HEK293T (cell line): ENCODE measurements at places on chromosomes 2 and 18.
A peak's percentile ranks its signal among the peaks of the same experiment; 100 is the strongest.

DNA sequence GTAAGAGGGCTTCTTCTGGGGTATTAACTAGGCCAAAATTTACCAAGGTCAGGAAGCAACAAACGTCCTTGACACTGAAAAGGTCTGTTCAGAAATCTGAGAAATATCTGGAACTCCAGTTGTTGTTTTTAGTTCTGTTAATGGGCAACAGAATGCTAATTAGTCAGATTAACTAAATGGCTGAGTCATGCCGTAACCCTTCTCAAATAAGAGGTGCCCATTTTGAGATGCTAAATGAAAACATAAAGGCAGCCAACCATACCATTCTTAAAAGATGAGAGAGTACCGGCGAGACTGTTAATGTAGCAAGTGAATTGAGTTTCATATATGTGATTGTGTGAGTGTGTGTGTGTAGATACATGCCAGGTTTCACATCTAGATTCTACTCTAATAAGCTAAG, 147.9 kb upstream of the GAREM1 start:
- no peak for DNase-seq

DNA sequence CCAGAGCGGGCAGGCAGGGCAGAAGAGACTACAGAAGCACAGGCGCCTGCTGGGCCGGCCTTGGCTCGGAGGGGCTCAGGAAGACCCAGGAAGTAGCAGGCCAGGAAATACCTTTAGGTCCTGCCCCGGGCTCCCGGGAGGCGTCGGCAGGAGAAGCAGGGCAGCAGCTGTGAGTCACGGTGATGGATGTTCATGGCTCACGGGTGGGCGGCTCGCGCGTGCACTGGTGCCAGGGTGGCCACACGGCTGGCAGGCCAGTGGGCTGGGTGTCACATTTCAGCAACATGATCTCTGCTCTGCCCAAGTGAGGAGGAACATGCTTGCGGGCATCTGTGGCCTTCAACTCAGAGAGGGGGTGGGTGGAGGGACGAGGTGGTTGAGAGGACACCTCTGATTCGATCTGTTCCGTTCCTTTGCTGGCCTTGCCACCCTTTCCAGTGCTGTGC, 139.3 kb downstream of the KLHL29 start:
- no peak for DNase-seq

- DNase-seq: no peak
Observed at GRCh38 chr2:63734510-63734909, 107.2 kb upstream of the UGP2 start.

GRCh38 chr18:9139400-9140039, 2.9 kb downstream of the ANKRD12 start:
- no peak for DNase-seq

- no peak for DNase-seq
Observed at GRCh38 chr2:22253171-22253570, 1129.4 kb downstream of the TDRD15 start.

DNA sequence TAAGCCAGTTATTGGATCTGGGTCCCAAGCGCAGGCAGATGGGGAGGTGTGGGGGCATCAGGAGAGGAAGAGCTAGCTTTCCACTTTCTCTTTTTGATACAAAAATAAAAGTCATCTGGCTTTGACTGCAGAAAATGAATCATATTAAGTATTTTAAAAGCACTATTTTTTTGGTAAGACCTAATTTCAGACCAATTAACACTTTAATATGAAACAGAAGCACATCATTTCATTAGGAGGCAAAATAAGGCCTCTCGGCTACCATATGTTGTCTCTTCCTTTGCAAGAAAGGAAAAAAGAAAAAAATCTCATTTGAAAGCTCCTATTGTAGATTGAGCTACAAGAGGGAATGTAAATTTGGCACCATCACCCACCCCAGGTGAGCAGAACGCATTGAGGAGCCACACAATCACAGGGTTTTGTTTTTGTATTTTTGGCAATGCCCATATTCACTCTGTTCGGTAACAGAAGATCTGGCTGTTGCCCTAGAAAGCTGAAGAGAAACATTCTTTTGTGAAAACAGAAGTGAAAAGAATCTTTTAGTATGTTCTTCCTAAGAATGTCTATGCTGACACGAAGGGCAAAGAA, 390.7 kb upstream of the ETAA1 start:
- no peak for DNase-seq

- no peak for DNase-seq
Observed at GRCh38 chr2:143819190-143819735, 690.0 kb downstream of the ARHGAP15 start.

DNA sequence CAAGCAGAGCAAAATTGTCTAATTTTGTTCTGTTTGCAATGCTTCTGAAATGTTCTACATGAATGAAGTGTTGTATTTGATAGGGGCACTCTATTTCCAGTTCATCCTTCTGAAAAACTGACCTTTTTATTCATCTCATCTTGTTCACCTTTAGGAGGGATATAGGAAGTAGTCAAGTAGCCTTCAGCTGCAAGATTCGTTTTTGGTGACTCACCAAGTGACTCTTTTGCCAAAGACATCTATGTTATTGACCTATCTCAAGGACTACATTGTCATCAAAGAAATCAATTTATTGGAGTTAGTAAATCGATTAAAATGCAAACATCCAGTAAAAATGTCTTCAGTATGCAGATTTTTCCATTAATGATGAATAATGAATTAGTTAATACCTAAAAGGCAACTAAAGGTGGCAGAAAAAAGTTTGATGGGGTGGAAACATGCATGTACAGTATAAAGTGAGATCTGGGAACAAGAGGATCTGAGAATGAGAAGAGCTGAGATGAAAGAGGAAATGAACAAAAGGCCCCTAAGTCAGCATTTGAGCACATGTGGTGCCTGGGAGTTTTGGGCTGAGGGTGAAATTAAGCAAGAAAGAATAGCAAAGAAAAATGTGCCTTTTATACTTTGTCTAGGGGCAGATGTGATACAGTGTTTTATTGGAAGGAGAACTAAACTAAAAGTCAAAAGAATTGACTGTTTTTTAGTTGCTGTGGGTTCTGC, 255.1 kb upstream of the LINC00305 start:
- no peak for DNase-seq

DNA sequence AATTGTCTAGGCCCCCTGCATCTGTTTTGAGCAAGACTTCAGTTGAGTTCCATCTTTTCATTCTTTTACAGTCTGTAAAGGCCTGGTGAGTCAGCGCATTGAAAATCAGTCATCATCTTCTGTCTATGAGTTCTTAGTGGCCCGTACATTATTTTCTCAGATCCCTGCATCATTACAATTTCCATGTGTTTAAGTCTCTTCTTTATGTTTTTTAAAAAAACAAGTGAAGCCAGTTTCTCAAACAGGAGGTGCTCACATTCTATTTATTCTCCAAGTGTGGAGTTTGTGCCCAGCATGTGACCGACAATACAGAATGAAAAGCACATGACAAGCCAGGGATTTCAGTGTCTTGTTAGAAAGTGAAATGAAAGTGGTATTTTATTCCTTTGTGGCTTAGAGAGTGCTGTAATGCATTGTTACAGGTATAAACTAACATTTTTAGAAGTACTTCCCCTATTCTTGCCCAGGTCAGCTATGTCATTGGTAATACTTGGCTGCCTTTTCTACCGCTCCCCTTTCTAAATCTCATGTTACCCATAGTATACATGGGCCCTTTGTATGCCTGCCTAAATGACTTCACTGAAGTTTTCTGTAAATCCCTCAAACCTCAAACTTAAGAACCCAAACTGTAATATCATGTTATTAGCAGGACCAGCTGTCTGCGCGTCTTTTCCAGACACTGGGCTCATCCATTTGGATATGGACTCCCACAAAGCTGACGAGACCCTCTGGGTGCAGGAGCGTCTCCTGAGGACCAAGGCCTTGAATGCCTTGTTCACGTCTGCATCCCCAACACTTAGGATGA, 67.6 kb downstream of the FEZ2 start:
- no peak for DNase-seq

GRCh38 chr2:203631068-203631757, 75.2 kb upstream of the CD28 start:
- DNase-seq: no peak

- no peak for DNase-seq
Observed at GRCh38 chr2:20593072-20594034, 57.5 kb downstream of the HS1BP3 start.

- no peak for DNase-seq
Observed at GRCh38 chr2:26562811-26563645, 78.1 kb downstream of the CIB4 start.

GRCh38 chr2:239677453-239678185, 276.8 kb upstream of the HDAC4 start:
- no peak for DNase-seq

DNA sequence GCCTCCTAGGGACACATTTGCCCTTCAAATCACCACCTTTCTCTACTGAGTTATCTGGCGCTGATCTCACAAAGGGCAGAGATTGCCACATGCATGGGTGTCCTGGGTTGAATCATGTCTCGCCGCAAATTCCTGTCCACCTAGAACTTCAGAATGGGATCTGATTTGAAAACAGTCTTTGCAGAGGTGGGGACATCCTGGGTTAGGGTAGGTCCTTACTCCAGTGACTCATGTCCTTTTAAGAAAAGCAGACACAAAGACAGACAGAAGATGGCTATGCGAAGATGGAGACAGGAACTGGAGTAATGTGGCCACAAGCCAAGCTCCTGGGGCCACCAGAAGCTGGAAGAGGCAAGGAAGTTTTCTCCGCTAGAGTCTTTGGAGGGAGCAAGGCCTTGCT, 197.4 kb upstream of the SMIM21 start:
- no peak for DNase-seq

DNA sequence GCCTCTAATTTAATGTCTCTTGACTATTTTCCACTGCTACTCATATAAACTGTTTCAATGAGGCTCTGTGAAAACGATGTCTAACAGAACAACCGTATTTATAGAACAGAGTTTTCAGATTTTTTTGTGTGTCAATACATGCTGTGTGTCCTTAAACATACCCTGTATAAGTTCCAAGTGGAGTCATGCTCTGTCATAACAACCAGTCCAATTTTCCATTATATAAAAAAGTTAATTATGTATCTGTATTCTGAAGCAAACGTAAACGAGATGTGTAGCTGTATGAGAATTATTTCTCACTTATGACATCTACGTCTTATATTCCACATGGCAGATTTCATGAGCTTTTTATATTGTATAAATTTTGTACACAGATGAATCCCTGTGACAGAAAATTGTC, 13.9 kb upstream of the GULP1 start:
- DNase-seq: no peak

DNA sequence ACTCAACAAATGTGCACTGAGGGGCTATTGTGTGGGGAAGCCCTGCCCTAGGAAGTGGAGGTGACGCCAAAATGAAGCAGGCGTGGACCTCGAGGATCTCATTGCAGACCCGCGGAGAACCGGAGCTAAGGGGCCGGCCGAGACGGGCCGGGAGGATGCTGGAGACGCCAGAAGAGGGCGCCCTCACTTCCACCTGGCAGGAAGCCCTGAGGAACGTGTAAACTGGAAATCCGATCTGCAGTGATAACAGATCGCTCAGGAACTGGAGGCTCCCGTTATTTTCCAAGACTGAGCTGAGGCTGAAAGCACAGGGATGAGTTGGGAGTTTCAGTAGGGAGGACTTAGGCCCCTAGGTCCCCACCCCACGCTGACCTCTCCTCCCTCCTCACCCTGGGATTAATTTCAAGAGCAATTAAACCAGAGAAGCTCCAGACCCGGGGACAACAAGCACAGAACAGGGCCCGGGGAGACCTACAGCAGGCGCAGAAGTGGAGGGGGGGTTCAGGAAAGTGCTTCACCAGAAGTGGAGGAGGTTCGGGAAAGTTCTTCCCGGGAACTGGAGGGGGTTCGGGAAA, 7.7 kb upstream of the COL6A3 start:
- peak; percentile 77 for DNase-seq

- DNase-seq: peak; percentile 14
Observed at GRCh38 chr2:239288951-239289511, 111.8 kb downstream of the HDAC4 start.

DNA sequence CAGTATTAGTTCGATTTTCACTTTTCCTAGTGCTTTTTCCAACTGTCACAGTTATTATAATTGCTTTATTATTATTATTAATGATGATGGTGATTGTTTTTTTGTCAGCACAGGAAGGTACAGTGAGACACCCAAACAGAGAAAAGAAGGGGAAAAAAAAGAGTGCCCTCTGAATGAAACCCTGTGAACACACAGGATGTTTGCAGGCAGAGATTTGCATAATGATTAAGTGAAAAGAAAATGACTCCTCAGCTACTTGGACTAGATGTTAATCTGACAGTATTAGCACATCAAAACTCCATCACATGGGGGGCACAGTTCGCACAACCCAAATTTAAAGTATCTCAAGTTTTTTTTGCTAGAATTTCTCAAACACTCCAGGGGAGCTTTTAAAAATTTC, 32.9 kb downstream of the ADD2 start:
- no peak for DNase-seq
